ENCODE measurements at places on chromosomes 7 and 10.

GRCh38 chr10:77398986-77399755, 238.4 kb downstream of the KCNMA1 start:
- no peak for DNase-seq

- no peak for DNase-seq
Measured at GRCh38 chr7:71145906-71146901, 14.3 kb downstream of the GALNT17 start.

- no peak for DNase-seq
Measured at GRCh38 chr10:33006342-33006887, 48.4 kb upstream of the ITGB1 start.

- no peak for DNase-seq
Measured at GRCh38 chr7:70592171-70592570, 539.8 kb upstream of the GALNT17 start.

DNA sequence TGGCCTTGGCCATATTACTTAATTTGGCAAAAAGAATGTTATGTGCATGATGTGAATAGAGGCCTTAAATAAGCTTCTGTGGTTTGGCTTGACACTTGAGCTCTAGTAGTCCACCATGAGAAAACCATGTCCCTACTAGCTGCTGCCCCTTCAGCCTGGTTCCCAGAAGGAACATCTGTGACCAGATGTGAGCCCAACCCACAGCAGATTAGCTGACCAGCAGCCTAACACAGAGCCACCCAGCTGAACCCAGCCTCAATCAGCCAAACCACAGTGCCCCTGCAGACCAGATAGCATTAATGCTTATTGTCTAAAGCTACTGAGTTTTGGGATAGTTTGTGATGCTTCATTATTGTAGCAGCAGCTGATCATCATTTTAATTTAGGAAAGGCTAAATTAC, 16.6 kb downstream of the JAZF1 start:
- DNase-seq, result no peak

- DNase-seq, result no peak
Measured at GRCh38 chr7:134351424-134351823, 34.7 kb upstream of the SLC35B4 start.

DNA sequence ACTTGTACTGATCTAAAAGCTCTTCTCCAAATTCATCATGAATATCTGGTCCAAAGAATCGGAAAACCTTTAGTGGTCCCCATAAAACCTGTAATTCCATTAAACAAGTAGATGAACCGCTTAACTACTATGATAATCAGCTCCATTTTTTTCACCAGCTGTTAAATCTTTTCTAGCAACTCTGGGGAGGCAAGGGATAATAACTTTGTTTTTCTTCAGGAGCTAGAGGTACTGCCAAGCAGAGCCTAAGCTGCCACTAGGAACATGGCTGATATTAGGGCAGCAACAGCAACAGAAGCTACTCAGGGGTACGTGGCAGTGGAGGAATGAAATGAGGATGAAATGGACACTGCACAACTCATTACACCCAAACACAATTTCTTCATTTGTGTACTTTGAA, 138.0 kb downstream of the SRPK2 start:
- DNase-seq, result no peak

- DNase-seq, result no peak
Measured at GRCh38 chr7:39609113-39609934, 14.0 kb upstream of the RALA start.

GRCh38 chr10:123135415-123136141, at the start of gene HMX3:
Gene HMX3 (plus strand): TSS chr10:123135970. CDS start chr10:123136051, 81 bp downstream.
- no peak for DNase-seq

DNA sequence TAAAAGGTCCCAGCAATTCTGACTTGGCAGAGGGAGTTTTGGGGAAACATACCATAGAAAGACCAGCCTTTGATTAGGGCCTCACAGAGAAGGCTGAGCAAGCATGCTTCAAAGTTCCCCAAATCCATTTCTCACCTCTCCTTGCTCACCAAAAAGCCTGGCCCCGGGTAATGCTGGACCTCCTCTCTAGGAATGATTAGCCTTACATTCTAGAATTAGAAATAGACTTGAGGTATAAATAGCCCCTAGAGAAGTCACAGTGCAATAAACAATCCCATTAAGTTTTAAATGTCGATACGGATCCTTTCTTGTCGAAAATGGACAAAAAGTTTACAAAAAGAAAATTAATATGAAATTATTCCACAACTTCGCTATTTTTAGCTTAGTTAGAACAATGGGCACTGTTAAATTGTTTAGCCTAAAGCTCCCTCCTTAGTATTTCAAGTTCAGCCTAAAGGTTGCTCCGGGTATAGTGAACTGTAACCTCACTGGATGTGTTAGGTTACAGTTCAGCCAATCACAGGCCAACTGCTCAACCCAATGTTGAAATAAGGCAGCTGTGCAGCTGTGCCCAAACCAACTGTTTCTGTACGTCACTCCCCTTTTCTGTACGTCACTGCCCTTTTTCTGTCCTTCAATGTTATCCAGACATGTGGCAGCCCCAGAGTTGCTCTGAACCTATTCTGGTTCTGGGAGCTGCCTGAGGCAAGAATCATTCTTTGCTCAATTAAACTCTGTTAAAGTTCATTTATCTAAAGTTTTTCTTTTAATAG, 7.9 kb upstream of the GSDME start:
- no peak for DNase-seq

- DNase-seq, result no peak
Measured at GRCh38 chr10:128491686-128492085, 365.5 kb upstream of the MKI67 start.

DNA sequence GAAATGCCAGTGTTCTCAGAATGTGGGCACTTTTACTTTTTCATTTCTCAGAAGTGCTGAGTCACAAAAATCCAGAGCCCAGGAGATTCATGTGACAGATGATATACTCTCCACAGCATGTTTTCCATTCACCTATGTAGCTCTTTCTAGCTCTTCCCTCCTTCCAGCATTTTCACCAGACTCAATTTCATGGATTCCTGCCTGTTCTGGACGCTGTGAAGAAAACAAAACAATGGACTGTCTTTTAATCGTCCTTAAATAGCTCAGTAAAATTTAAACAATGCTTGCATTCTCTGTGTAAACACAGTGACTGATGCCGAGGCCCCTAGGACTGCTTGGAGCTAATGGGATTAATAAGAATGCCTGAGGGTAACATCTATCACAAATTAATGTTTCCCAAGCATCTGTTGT, 25.5 kb downstream of the ZNF713 start:
- no peak for DNase-seq

GRCh38 chr7:119931230-119931824, 341.6 kb upstream of the KCND2 start:
- no peak for DNase-seq

- no peak for DNase-seq
Measured at GRCh38 chr10:15321431-15322341, 49.4 kb downstream of the FAM171A1 start.

DNA sequence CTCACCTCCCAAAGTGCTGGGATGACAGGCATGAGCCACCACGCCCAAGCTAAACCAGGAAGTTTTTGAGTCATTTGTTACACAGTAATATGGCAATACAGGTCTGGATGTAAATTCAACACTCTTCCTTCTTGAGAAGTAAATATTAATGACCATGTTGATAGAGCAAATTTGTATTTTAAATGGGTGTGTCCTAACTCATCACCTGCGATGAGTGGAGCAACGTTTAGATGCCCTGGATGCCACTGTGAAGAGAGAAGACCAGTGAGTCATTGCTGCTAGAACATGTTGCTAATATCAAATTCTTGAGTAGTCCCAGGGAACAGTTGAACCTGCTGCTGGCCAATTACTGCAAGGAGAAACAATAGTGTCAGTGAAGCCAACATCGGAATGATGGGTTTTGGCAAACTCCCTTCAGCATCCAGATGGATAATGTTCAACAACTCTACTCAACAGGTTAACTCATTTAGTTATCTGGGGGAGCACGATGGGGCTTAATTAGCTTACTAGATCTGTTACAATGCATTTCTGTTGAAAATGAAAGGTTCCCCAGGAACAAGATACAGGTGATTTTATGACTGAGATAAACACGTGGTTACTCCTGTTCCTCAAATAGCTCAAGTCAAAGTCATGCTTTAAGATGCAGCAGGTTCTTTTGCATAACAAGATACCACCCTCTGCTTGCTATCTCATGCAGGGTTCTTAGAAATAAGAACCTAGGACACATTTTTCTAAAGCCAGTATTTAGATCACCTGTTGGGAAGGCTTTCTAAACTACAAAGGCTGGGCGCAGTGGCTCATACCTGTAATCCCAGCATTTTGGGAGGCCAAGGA, 146.8 kb downstream of the CALN1 start:
- no peak for DNase-seq

GRCh38 chr10:86259901-86260562, 106.6 kb downstream of the GRID1 start:
- DNase-seq, result no peak

DNA sequence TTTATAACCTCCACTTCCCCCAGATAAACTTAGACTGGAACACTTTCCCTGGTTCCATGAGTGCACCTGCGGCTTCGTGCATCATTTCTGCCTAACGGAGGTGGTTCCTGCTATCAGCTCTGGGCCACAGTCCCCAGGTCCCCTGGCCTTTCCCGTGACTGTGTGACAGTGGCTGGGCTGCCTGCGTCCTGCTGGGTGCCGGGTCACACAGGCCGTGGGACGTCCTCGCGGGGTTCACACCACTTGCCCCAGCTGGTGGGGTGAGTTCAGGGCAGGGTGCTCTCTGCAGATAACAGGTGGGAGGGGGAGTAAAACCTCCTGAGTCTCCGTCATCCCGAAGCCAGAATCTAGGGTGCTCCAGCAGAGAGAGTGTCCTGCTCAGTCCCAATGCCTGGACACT, 58.7 kb upstream of the CFAP46 start:
- no peak for DNase-seq

DNA sequence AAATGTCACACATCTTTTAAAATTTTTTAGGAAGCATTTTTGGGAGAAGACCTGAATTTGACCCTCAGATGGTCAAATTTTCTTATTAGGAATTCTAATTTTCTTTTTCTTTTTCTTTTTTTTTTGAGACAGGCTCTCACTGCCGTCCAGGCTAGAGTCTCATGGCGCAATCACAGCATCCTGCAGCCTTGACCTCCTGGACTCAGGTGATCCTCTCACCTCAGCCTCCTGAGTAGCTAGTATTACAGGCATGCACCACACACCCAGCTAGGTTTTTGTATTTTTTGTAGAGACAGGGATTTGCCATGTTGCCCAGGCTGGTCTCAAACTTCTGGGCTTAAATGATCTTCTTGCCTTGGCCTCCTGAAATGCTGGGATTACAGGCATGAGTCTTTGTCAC, 65.4 kb downstream of the AKAP9 start:
- no peak for DNase-seq

GRCh38 chr10:133162178-133162909, 2.3 kb downstream of the KNDC1 start:
- no peak for DNase-seq

- no peak for DNase-seq
Measured at GRCh38 chr10:9060314-9060713, 1005.8 kb downstream of the GATA3 start.

DNA sequence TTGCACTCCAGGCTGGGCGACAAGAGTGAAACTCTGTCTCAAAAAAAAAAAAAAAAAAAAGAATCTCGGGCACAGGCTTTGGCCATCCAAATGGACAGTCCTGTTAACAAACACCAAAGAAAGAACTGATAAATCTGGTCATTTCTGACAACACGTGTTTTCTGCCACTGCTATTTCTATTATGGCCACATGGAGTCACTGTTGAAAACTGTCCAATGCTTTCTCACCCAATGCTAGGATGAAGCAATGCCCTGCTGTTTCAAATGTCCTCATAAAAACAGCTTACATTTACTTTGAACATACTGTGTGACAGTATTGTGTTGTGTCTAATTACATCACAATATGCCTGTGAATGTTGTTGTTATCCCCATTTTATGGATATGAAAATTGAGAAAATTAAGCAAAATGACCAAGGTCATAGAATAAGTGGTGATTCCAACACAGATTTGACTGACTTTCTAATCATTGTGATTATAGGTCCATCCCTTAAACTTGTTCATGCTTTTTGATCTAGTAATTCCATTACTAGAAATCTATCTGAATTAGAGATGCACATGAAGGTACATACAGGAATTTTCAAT, 19.9 kb upstream of the MAP3K8 start:
- no peak for DNase-seq

- no peak for DNase-seq
Measured at GRCh38 chr10:98226508-98227144, 41.4 kb downstream of the LOXL4 start.

DNA sequence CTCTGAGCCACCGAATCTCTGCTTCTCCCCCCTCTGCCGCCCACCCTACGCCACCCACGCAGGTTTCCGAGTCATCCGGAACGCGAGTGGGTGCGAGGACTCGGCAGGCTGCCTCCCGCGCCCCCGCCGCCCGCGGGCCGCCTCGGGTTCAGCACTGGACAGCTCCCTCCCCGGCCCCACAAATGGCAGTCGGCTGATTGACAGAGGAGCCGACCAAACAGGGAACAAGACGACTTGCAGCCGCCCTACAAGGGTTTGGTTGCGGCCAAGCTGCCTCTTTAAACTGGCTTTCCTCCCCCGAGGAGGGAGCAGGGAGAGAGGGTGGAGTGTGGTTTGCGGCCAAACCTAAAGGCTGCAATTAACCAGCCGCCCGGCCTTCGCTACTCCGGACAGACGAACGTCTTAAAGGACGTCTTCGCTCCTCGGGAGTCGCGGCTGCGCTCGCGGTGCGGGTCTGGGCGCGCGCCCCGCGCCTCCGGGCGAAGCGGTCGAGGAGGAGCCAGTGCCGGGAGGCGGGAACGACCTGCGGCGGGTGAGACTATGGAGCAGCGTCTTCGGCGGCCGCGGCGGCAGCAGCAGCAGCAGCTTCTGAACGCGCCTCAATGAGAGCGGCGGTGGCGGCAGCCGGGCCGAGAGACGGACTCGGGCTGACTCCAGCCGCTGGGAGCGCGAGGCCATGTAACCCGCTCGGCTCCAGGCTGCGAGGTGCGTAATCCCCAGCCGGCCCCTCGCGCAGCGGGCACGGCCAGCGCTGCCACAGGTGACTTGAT, at the start of gene GPR158:
Gene GPR158, plus strand, starts transcription at position 541 of the 770 bp plus-strand sequence. CDS start 420 bp downstream, outside the sequence.
- DNase-seq, result peak; percentile 10

DNA sequence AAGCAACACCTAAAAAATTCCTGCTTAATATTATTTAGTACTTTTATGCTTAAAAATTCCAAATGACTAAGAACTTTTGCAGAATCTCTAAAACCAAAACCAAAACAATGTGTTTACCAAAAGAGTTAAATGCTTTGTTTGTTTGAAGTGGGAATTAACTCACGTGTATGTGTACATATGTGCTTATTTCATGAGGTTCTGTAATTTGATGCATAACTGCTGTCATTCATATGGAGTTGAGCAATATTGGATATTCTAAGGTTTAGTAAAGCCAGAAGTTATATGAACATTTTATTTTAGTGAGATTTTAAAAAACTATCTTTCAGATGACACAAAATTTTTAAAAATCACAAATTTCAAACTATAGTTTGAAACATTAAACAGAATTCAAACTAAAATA, 157.1 kb downstream of the PIP4K2A start:
- no peak for DNase-seq

DNA sequence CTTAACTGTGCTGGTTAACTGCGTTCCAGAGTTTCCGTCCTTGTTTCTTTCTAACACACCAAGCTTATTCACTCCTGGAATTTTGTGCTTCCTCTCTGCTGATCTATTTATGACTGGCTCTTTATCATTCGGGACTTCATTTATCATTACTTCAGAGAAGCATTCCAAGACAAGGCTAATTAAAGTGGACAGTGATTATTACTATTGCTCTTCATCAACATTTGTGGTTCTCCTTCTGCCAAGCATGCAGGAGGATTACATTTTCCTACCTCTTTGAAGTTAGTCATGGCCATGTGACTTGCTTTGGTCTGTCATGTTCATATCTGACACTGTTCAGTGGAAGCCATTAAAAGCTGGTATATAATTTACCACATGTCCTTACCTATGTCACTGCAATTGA, 172.4 kb upstream of the AGR3 start:
- DNase-seq, result no peak

All from stimulated activated CD8-positive, alpha-beta memory T cell treated with anti-CD3 and anti-CD28 coated beads, Interleukin-12 subunit alpha, Interleukin-12 subunit beta, amount 100 ng/mL, for 1 hour (primary cell).